ENCODE measurements at places on chromosomes 16 and 17. TPM values are rescaled to one million over a fixed set of nuclear protein-coding genes. Genes with fewer than 3 reads are reported as not detected.

The NATD1 gene
- 6.7 TPM for total RNA-seq

The RAPGEFL1 gene
- 5.4 TPM for total RNA-seq

The TRIM65 gene
- 40.7 TPM for total RNA-seq

The PRSS33 gene
- total RNA-seq: not detected

The MT4 gene
- not detected for total RNA-seq

The CCL14 gene
- total RNA-seq: not detected

The MYCBPAP gene
- 5.1 TPM for total RNA-seq

GRCh38 chr16:77913738-77914253 is 108.6 kb upstream of the CLEC3A start:
- no peak for DNase-seq
- no peaks in the 10 kb centered on the region for H3K36me3 ChIP-seq
- H3K4me1 ChIP-seq: no peaks in the 10 kb centered on the region
- no peak overlapping the region for H3K27ac ChIP-seq
- H3K27me3 ChIP-seq: no peaks in the 10 kb centered on the region
- no peak overlapping the region for H3K4me3 ChIP-seq

DNA sequence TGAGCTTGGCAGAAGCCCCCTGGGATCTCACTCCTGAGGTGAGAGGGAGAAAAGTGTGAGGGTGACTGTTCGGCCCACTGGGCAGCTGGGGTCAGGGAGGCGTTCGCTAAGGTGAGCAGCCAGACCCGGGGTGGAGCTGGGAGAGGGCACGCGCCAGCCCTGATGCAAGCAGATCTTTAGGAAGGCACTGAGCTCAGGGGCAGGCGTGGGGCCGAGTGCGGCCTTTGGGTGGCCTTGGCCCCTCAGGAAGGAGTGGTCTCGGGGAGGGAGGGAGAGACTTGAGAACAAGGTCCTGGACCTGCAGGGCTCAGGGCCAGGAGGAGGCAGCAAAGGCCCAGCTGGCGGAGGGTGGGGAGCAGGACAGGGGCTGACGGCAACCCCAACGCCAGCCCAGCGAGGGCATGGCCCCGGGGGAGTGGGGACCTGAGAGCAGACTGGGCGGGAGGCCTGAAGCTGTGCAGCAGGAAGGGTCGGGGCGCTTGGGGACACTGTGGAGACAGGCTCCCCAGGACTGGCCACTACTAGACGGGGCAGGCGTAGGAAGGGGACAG is 14.5 kb upstream of the WDR45B start:
- H3K27ac ChIP-seq: no peak overlapping the region
- H3K36me3 ChIP-seq: no peaks in the 10 kb centered on the region
- no peak overlapping the region for H3K4me3 ChIP-seq

- H3K27me3 ChIP-seq: no peaks in the 10 kb centered on the region
- DNase-seq: no peak
- H3K4me3 ChIP-seq: no peak overlapping the region
- H3K27ac ChIP-seq: no peak overlapping the region
- H3K36me3 ChIP-seq: peaks cover 45% of the 10 kb centered on the region
- no peaks in the 10 kb centered on the region for H3K4me1 ChIP-seq
Measured at GRCh38 chr16:71658771-71659170, 32.8 kb downstream of the MARVELD3 start.

DNA sequence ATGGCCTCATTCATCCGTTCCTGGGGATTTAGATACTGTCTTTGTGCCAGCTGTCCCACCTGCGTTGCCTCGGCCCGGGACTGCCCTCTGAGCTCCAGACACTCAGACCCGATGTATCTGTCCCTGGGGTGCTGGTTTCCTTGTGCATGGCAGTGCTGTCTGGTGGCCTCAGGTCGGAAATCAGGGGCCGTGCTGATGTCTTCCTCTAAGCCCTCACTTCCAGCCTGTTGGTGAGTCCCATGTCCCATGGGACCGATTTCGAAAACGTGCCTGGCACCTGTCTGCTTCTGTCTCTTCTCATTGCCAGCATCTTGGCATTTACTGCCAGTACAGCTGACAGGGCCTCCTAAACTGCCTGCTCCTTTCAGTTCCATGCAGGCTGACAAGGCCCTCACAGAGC is 22.1 kb downstream of the NT5M start:
- H3K4me3 ChIP-seq: no peak overlapping the region
- H3K27ac ChIP-seq: no peak overlapping the region
- no peaks in the 10 kb centered on the region for H3K27me3 ChIP-seq
- H3K36me3 ChIP-seq: no peaks in the 10 kb centered on the region

DNA sequence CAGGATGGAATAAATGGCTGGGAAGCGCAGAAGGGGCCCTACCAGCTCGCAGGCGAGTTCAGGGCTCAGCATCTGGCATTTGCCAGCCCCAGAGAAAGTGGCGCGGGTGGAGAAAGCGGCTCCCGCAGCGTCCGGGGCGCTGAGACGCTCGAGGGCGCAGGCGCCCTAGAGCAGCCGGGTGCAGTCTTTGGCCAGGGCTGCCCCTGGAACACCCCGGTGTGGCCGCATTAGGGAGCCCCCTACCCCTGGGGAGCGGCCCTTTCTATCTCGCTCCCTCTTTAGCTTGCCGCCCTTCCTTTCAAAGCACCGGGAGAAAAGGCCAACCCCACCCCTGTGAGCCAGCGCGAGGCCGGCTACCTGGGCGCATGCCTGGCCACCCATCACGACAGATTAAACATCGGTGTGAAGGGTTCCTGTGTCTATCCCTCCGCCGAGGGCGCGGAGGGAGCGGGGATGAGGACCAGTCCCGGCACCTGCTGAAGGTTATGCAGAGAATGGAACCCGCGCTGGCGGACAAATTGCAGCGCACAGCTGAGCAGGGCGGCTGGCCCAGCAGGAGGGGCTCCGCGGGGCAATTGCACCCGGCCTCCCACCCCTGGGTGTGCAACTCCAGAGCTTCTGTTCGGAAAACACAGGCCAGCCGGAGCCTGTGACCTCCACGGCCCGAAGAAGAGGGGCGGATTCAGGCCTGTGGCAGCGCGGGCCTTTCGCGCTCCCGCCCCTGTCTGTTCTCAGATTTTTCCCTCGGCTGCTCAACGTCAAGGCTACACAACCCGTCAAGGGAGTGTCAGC is 15.6 kb upstream of the FOXF1 start:
- no peaks in the 10 kb centered on the region for H3K4me1 ChIP-seq
- peak; percentile 17 for DNase-seq
- H3K4me3 ChIP-seq: no peak overlapping the region
- H3K36me3 ChIP-seq: no peaks in the 10 kb centered on the region

- H3K27me3 ChIP-seq: peaks cover 13% of the 10 kb centered on the region
- H3K36me3 ChIP-seq: no peaks in the 10 kb centered on the region
- no peaks in the 10 kb centered on the region for H3K4me1 ChIP-seq
Measured at GRCh38 chr17:79036596-79036995, 12.6 kb downstream of the C1QTNF1 start.

DNA sequence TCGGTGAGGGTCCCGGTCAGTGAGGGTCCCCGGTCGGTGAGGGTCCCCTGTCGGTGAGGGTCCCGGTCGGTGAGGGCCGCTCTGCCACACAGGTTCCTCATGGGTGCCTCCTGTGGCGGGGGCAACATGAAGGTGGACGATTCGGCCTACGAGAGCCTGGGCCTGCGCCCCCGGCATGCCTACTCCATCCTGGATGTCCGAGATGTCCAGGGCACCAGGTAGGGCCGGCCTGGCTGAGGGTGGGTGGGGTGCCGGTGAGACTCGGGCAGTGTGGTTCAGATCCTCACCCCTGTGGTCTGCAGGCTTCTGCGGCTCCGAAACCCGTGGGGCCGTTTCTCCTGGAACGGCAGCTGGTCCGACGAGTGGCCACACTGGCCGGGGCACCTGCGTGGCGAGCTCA is 9.0 kb upstream of the PRR35 start:
- no peak overlapping the region for H3K4me3 ChIP-seq
- no peak overlapping the region for H3K27ac ChIP-seq
- no peaks in the 10 kb centered on the region for H3K27me3 ChIP-seq
- no peak for DNase-seq
- H3K36me3 ChIP-seq: peaks cover 8% of the 10 kb centered on the region

DNA sequence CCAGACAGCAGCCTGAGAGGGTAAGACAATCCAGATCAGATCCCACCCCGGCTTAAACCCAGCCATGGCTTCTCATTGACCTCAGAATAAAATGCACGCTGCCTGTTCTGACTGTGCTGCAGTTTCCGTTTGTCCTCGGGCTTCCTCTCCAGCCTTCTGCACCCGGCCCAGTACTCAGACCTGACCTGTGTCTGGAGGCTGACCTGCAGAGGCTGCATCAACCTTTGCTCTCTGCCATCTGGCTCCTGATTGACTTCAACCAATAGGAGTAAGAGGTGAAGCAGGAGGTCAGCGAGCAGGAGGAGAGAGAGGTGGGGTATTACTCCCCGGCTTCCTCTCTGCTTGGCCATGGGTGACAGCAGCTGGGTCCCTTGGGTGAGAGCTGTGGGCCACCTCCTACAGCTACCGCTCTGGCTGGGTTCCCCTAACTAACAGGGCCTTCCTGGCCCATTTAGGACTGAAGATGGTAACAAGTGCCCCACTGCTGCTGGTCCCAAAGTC is 46.7 kb downstream of the C16orf82 start:
- peak overlapping the region; percentile 52 for H3K27ac ChIP-seq
- peaks cover 41% of the 10 kb centered on the region for H3K4me1 ChIP-seq
- no peak overlapping the region for H3K4me3 ChIP-seq
- DNase-seq: peak; percentile 70
- H3K36me3 ChIP-seq: no peaks in the 10 kb centered on the region
- no peaks in the 10 kb centered on the region for H3K27me3 ChIP-seq

DNA sequence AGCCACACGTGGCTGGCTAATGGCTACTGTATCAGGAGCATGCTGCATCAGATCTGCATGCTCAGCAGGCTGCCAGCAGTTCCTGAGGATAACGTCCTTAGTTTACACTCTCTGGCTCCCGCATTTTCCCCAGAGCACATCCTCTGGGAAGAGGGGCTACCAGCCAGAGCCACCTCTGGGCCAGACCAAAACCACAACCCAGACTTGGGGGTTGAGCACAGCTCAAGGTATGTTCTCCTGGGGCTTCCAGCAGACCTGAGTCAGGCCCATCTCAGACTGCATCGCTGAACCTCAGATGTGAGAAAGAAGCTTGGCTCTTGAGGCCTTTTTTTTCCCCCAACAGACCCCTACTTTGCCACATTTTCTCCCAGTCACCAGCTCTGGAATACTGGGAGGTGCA is 23.7 kb upstream of the WSCD1 start:
- no peak overlapping the region for H3K4me3 ChIP-seq
- no peaks in the 10 kb centered on the region for H3K4me1 ChIP-seq
- DNase-seq: no peak
- H3K27ac ChIP-seq: no peak overlapping the region
- H3K27me3 ChIP-seq: no peaks in the 10 kb centered on the region

DNA sequence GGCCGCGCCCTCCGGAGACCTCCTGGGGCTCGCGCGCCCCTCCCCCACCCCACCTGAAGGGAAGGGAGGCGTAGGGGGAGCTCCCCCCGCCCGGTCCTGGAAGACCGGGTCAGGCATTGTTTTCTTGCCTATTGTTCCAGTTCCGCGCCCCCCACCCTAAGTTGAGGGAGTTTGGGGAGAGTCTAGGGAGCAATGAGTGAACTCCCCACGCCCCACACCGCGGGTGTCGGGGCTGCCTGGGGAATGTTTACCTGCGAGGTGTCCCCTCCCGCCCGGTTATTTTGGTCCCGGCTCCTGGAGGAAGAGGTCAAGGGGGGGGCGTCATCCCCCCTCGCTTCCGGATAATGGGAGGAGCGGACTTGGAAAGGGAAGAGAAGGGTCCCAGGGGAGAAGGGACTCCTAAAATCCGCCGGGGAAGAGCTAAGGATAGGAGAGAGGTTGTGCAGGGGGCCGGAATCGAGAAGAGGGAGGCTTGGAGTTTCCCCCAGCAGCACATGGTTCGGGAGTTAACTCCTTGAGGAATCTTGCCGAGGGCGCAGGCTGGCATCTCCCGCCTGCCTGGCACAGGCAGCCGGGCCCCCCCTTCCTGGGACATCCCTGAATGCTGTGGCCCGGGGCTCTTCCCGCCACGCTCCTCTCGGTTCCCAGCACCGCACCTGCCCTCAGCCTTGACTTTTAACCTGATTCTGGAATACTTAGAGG is 881 bp downstream of the MLLT6 start:
- DNase-seq: peak; percentile 61
- H3K4me3 ChIP-seq: peak overlapping the region; percentile 79
- no peaks in the 10 kb centered on the region for H3K27me3 ChIP-seq
- H3K27ac ChIP-seq: peak overlapping the region; percentile 11
- H3K36me3 ChIP-seq: peaks cover 35% of the 10 kb centered on the region

GRCh38 chr16:76502555-76502954 is 225.4 kb downstream of the CNTNAP4 start:
- no peak overlapping the region for H3K27ac ChIP-seq
- H3K27me3 ChIP-seq: no peaks in the 10 kb centered on the region
- H3K4me3 ChIP-seq: no peak overlapping the region
- no peaks in the 10 kb centered on the region for H3K36me3 ChIP-seq
- DNase-seq: no peak

DNA sequence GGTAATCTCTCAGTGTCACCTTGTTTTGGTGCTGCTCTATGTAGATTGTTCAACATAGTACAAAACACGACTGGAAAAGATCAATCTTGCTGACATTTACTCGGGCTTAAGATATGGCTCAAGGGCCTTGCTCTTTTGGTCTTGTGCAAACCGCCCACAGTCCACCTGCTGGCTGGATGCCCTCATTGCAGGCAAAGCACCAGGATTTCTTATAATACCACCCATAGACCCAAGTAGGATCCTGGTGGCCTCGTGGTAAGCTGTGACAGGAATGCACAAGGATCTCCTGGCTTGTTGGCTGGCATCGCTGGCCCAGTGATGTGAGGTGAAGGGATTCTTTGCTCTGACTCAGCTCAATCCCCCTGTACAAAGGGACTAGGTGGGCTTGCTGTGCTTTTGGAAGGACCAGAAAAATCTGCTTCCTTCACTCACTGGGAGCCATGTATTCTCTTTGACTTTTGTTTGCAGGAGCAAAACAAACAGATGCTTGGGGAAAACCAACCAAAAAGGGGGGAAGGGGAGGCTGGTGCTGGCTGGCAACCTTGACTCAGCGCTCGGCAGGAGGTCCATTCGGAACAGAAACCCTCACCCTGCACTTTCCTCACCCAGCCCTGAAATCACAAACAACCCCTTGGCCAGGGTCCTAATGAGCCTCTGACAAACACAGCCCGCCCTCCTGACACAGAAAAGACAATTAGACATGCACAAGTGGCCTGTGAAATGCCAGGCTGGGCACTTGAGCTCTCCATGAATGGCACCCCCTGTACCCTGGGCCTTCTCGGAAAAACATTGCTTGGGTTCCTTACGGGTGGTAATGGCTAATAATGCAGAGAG is 36.6 kb upstream of the MED9 start:
- H3K27ac ChIP-seq: no peak overlapping the region
- no peaks in the 10 kb centered on the region for H3K27me3 ChIP-seq
- H3K4me1 ChIP-seq: no peaks in the 10 kb centered on the region
- no peak overlapping the region for H3K4me3 ChIP-seq
- H3K36me3 ChIP-seq: no peaks in the 10 kb centered on the region

DNA sequence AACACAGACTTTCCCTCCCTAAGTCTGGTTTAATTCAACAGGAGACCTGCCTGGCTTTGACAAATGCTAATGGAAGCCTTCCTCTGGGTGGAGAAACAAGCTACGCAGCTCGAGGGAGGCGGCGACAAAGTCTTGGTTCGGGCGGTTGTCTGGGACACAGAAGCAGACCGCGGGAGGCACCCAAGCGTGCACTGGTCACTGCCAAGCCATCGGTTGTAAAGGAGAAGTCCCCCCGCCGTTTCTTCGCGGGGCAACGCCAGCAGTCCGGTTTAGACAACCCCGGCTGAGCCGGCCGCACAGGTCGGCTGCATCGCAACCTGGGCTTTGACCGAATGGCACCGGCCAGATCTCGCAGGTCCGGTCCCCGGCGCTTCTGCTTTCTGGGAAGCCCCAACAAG is 586 bp downstream of the GLYR1 start:
- H3K4me3 ChIP-seq: peak overlapping the region; percentile 27
- H3K36me3 ChIP-seq: peaks cover 6% of the 10 kb centered on the region
- H3K27ac ChIP-seq: peak overlapping the region; percentile 97
- no peaks in the 10 kb centered on the region for H3K27me3 ChIP-seq
